ENCODE measurements at places on chromosomes 6 and 20.
A peak's percentile ranks its signal among the peaks of the same experiment; 100 is the strongest.

- no peak overlapping the region for H3K27ac ChIP-seq
- no peaks in the 10 kb centered on the region for H3K27me3 ChIP-seq
- no peak for ATAC-seq
- H3K36me3 ChIP-seq = peaks cover 18% of the 10 kb centered on the region
- no peak overlapping the region for H3K4me3 ChIP-seq
- H3K4me1 ChIP-seq = no peaks in the 10 kb centered on the region
Measured at GRCh38 chr20:34852298-34852697, 20.4 kb downstream of the GGT7 start.

DNA sequence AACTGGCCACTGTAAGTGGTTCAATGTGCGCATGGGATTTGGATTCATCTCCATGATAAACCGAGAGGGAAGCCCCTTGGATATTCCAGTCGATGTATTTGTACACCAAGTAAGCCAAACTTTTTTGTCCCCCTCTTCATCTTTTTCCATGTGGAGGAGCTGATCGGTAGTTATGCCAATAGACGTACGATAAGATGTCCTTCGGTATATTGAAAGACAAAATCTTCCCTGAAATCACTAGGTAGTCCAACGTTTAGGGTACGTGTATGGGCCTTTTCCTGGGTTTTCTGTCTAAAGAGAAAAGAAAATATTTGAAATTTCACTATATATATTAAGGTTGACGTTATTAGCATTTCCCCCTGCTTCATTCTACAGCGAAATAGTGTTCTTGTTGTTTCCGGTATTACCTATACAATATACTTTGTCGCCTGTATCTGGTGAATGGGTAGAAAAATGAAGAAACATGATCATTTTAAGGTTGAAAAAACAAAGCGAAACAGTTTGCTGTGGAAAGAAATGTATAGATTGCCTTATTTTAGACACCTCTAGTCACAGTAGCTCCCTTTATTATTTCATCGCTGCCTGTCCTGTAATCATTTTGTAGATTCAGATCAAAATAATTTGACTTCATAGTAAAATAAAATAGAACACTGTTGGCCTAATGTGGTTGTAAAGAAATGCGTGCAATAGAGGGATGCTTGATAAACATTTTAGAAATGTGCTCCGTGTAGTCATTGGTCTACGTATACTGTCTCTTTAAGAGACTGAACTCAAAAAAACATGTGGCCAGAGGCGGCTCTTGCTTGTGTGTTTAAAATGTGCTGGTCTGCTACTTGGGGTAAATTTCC is 1.5 kb downstream of the LIN28B start:
- H3K36me3 ChIP-seq = peaks cover 8% of the 10 kb centered on the region
- peak overlapping the region; percentile 28 for H3K4me3 ChIP-seq
- peaks cover 53% of the 10 kb centered on the region for H3K27me3 ChIP-seq
- ATAC-seq = no peak

- no peaks in the 10 kb centered on the region for H3K27me3 ChIP-seq
- H3K36me3 ChIP-seq = no peaks in the 10 kb centered on the region
Measured at GRCh38 chr6:129701721-129702455, 8.1 kb downstream of the ARHGAP18 start.

DNA sequence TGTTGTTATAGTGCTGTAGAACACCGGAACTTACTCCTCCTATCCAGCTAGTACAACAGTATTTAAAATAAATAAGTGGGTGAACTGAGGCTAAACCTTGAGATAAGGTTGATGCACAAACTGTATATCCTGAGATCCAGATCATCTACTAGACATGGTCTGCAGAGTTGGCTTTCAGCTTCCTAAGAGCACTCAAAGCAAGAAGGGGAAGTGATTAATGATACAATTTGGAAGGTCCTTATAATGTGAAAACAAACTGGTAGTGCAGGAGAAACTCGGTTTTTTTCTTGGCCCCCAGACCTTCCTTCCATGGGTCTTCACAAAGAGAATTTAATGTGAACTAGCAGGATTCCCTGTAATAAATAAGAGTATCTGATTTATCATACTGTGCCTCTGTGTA is 27.4 kb upstream of the RREB1 start:
- H3K4me3 ChIP-seq = no peak overlapping the region
- no peak for ATAC-seq
- H3K27ac ChIP-seq = no peak overlapping the region
- H3K36me3 ChIP-seq = no peaks in the 10 kb centered on the region

- ATAC-seq = peak; percentile 31
- H3K4me1 ChIP-seq = peaks cover 6% of the 10 kb centered on the region
- H3K27ac ChIP-seq = no peak overlapping the region
- H3K4me3 ChIP-seq = peak overlapping the region; percentile 51
- no peaks in the 10 kb centered on the region for H3K27me3 ChIP-seq
- no peaks in the 10 kb centered on the region for H3K36me3 ChIP-seq
Measured at GRCh38 chr6:151475653-151476523, 17.9 kb upstream of the CCDC170 start.

GRCh38 chr6:63887002-63887751 is 251.6 kb downstream of the PHF3 start:
- no peaks in the 10 kb centered on the region for H3K27me3 ChIP-seq
- no peak for ATAC-seq

DNA sequence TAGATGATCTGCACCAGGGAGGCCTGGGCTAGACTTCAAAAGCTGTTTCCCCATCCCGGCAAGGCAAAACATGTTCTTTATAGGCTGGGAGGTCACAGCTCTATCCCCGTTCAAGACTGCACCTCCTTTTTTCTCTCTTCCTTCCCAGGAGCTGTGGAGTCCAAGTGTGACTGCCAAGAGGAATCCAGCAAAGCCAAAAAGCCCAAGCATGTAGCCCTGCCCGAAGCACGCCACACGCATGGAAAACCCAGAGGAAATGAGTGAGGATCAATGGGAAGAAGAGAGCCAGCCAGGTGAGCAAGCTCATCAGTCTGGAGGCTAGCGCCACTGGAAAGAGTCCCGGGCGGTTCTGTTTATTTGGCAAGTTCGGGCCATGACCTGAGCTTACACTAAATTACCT is 240.4 kb downstream of the PRL start:
- H3K4me3 ChIP-seq = no peak overlapping the region
- no peaks in the 10 kb centered on the region for H3K36me3 ChIP-seq
- no peaks in the 10 kb centered on the region for H3K4me1 ChIP-seq
- H3K27me3 ChIP-seq = peaks cover 14% of the 10 kb centered on the region
- no peak overlapping the region for H3K27ac ChIP-seq

- H3K27me3 ChIP-seq = no peaks in the 10 kb centered on the region
- no peaks in the 10 kb centered on the region for H3K4me1 ChIP-seq
- peak; percentile 45 for ATAC-seq
- peak overlapping the region; percentile 97 for H3K27ac ChIP-seq
Measured at GRCh38 chr6:108294297-108294726, 542 bp upstream of the AFG1L start.

DNA sequence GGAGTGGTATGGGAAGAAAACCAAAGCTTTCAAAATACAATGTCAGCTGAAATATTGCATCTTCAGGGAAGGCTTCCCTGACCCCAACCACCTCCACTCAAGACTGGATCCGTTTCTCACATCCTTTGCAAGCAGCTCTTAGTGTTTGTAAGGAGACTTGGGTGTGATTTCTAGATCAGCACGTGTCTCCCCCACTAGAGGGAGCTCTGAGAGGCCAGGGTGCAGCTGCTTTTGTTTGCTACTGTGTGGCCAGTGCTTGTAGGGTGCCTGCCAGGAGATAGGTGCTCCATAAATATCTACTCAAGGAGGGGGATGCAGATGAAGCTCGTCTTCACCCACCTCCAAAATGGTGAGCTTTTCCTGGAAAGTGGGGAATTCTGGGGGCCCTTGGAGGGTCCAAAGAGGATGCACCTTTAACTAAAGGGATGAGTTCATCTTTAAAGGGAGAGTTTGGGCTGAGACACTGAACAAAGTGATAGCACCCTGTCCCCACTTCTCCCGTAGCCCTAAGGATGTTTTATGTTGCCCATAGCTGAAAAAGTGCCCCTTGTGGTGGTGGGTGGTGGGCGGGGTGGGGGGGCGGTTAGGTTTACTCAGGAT is 52.6 kb upstream of the MAFB start:
- H3K27me3 ChIP-seq = peaks cover 3% of the 10 kb centered on the region
- H3K36me3 ChIP-seq = no peaks in the 10 kb centered on the region
- H3K4me1 ChIP-seq = no peaks in the 10 kb centered on the region
- no peak overlapping the region for H3K27ac ChIP-seq
- no peak for ATAC-seq
- H3K4me3 ChIP-seq = no peak overlapping the region

- H3K27me3 ChIP-seq = no peaks in the 10 kb centered on the region
- no peaks in the 10 kb centered on the region for H3K36me3 ChIP-seq
- H3K4me1 ChIP-seq = no peaks in the 10 kb centered on the region
- no peak overlapping the region for H3K4me3 ChIP-seq
- ATAC-seq = no peak
Measured at GRCh38 chr20:11329271-11329670, 588.4 kb upstream of the BTBD3 start.

DNA sequence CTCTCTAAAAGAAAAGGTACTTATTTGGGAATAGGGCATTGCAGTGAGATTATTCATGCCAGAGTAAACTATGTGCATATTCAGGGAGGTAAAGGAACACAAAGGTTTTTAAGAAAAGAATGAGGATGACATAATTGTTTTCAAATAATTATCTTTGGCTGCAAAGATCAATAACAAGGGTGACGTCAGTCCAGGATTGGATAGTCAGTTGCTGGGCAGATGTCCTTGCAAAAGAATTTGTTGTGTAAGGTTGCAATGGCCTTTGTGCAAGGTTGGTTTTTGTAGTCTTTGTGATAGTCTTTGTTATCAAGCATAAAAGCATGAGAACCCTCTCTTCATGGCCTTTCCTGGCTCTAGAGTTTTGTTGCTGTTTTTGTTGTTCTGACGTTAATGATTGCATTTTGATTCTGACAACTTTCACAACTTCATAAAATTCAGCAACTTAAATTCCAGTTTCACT is 17.7 kb downstream of the LOC128125822 start:
- no peaks in the 10 kb centered on the region for H3K27me3 ChIP-seq
- H3K4me3 ChIP-seq = no peak overlapping the region
- no peaks in the 10 kb centered on the region for H3K36me3 ChIP-seq

- H3K27me3 ChIP-seq = peaks cover 17% of the 10 kb centered on the region
- no peak overlapping the region for H3K4me3 ChIP-seq
- no peak overlapping the region for H3K27ac ChIP-seq
- no peak for ATAC-seq
- H3K4me1 ChIP-seq = no peaks in the 10 kb centered on the region
Measured at GRCh38 chr6:3532296-3532916, 75.6 kb upstream of the SLC22A23 start.

DNA sequence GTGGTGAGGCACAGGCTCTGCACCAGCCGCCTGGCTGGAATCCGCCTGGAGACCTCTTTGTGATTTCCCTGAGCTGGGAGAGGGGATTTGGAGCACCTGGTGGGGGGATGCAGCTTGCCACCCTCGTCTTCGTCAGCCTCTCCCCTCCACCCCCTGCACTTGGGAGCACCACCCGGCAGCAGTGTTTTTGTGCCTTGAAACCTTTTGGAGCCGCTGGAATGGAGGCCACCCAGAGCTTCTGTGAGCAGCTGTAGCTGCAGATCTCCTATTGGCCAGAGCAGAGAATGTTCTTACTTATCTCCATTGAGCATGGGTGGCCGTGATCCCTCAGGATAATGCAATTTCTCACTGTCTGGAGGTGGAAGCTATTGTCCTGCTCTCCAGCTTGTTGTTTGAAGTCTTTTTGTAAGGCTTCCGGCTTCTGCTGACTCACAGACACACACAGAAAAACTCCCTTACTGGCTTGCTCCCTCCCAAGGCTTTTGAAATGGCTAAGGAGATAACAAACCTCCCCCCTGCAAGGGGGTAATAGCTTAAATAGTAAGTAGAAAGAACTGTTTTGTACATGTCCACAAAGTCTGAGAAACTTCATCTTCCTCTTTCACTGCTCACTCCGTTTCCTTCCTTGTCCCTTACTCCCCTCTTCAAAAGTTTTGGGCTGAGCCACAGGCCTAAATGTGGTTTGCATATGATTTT is 271.2 kb downstream of the PRL start:
- no peak overlapping the region for H3K4me3 ChIP-seq
- H3K36me3 ChIP-seq = no peaks in the 10 kb centered on the region
- no peak for ATAC-seq
- H3K27me3 ChIP-seq = peaks cover 11% of the 10 kb centered on the region
- H3K4me1 ChIP-seq = no peaks in the 10 kb centered on the region

DNA sequence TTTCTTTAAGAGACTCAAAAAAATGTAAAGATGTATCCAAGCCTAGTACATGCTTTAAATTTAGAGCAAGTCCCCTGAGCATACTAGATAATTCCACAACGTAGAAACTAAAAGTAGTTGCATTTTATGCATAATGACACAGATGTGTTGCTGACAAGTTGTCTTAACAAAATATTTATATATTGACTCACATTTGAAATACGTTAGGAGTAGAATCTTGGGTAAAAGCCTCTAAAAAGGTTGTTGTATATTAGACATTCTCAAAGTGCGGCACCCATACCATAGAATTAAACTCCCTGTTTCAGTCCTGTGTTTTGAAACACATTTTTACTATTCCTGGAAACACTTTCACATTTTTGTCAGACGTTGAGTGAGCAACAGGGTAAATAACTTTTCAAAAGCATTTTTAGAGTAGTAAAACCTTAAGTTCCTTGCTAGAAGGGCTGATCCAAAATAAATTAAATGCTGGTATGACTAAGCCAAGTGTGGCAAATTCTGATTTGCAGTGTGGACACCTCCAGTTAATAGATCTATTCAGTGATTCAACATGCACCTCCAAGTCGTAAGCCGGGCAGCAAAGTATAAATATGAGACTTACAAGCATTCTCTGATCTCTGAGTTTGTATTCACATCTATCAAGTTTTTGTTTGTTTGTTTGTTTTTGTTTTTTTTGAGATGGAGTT is 97.5 kb downstream of the GMDS start:
- no peak for ATAC-seq
- H3K36me3 ChIP-seq = no peaks in the 10 kb centered on the region
- H3K4me1 ChIP-seq = no peaks in the 10 kb centered on the region
- no peaks in the 10 kb centered on the region for H3K27me3 ChIP-seq
- no peak overlapping the region for H3K27ac ChIP-seq
- H3K4me3 ChIP-seq = no peak overlapping the region

DNA sequence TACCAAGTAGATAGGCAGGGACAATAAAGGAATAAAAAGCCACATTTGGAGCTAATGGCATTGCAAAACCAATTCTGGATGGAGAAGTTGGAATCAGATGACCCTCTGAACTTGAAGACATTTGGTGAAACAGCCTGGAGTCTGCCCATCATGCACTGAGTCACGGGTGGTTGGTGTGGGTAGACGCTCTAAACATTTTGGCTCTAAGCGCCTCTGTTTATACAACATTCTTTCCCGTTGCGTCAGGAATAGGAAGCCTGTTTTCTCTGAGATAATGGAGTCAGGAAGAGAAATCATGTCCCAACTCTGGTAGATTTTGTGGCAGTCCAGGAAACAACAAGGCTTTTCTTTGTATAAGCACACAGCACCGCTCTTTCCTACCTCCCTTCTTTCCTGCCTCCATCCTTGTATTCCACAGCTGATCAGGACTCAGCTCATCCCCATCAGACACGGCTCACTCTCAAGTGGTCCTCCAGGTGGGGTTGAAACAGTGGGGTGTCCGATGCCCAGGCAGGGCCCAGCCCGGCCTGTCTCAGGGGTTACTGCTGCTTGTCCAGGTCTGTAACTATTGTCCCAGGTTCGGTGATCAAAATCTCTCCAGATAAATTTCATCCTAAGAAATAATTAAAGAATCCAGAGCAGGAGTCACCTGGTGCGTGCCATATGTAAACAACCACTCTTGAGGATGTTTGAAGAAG is 12.1 kb upstream of the RAMACL start:
- no peaks in the 10 kb centered on the region for H3K27me3 ChIP-seq
- no peak overlapping the region for H3K4me3 ChIP-seq
- H3K27ac ChIP-seq = no peak overlapping the region
- no peak for ATAC-seq

- ATAC-seq = peak; percentile 38
- H3K36me3 ChIP-seq = no peaks in the 10 kb centered on the region
- H3K4me1 ChIP-seq = peaks cover 17% of the 10 kb centered on the region
- no peak overlapping the region for H3K4me3 ChIP-seq
- H3K27me3 ChIP-seq = no peaks in the 10 kb centered on the region
- no peak overlapping the region for H3K27ac ChIP-seq
Measured at GRCh38 chr6:35736253-35736894, 458 bp upstream of the ARMC12 start.
